A549 treated with CORT108297 at 1 μM for 4 hours (cell line): ENCODE measurements at places on chromosomes 11 and 22. TPM values are rescaled to one million over a fixed set of nuclear protein-coding genes. Genes with fewer than 3 reads are reported as not detected.

The TEAD1 gene
- 43.8 to 73.7 TPM (median 62.9 TPM) in 5 replicates for total RNA-seq

The PACSIN3 gene
- 26.1 to 35.8 TPM (median 31.9 TPM) in 5 replicates for total RNA-seq

The RBMXL2 gene
- not detected in 5 replicates for total RNA-seq

The CENPM gene
- total RNA-seq, result 26.5 to 45.1 TPM (median 39.3 TPM) in 5 replicates

The HYOU1 gene
- 40.0 to 49.6 TPM (median 48.0 TPM) in 5 replicates for total RNA-seq

The PNPLA5 gene
- total RNA-seq, result 0.03 to 0.07 TPM in 2 of 5 replicates, not detected in the others

The FAM83F gene
- under 0.01 TPM in 1 of 5 replicates, not detected in the others for total RNA-seq

The PLA2G3 gene
- total RNA-seq, result not detected in 5 replicates

The C11orf16 gene
- total RNA-seq, result not detected in 5 replicates

The TIMP3 gene
- total RNA-seq, result 1.5 to 2.7 TPM (median 1.9 TPM) in 5 replicates

The APLNR gene
- 0.05 to 0.07 TPM (median 0.06 TPM) in 5 replicates for total RNA-seq

The MED15 gene
- total RNA-seq, result 43.4 to 58.7 TPM (median 55.0 TPM) in 5 replicates

The NTM gene
- not detected in 5 replicates for total RNA-seq

The HMOX1 gene
- 537 to 845 TPM (median 616 TPM) in 5 replicates for total RNA-seq

The RASL10A gene
- 0.21 to 0.61 TPM (median 0.37 TPM) in 4 of 5 replicates, not detected in the other for total RNA-seq

The OR6A2 gene
- total RNA-seq, result not detected in 5 replicates

The SCARF2 gene
- 0.58 to 1.4 TPM (median 0.95 TPM) in 5 replicates for total RNA-seq

The OR51E2 gene
- total RNA-seq, result not detected in 5 replicates

The SLC17A6 gene
- total RNA-seq, result not detected in 5 replicates

The MYO18B gene
- total RNA-seq, result 0.01 to 0.08 TPM (median 0.03 TPM) in 4 of 5 replicates, not detected in the other

The RCOR2 gene
- total RNA-seq, result 0.87 to 1.3 TPM (median 1.1 TPM) in 5 replicates

The BIK gene
- total RNA-seq, result 1.1 to 1.7 TPM (median 1.2 TPM) in 5 replicates

The OR2AG2 gene
- total RNA-seq, result 0.05 TPM in 2 of 5 replicates, not detected in the others

The CDON gene
- 2.0 to 3.2 TPM (median 2.3 TPM) in 5 replicates for total RNA-seq

The EMID1 gene
- 0.16 to 0.65 TPM (median 0.33 TPM) in 5 replicates for total RNA-seq

The CARD16 gene
- 0.23 to 0.37 TPM in 2 of 5 replicates, not detected in the others for total RNA-seq

The C11orf97 gene
- total RNA-seq, result not detected in 5 replicates

The MMP26 gene
- total RNA-seq, result 0.14 TPM in 1 of 5 replicates, not detected in the others

The CADM1 gene
- 16.1 to 26.0 TPM (median 22.8 TPM) in 5 replicates for total RNA-seq

The SOX10 gene
- total RNA-seq, result not detected in 5 replicates

The USH1C gene
- total RNA-seq, result 0.59 to 1.5 TPM (median 1.0 TPM) in 5 replicates

The BRSK2 gene
- total RNA-seq, result 5.4 to 8.3 TPM (median 6.9 TPM) in 5 replicates

The OR51B6 gene
- not detected in 5 replicates for total RNA-seq

The C11orf86 gene
- 38.8 to 74.1 TPM (median 60.3 TPM) in 5 replicates for total RNA-seq

The PANX3 gene
- total RNA-seq, result not detected in 5 replicates

The OR8A1 gene
- total RNA-seq, result not detected in 5 replicates

The STARD10 gene
- total RNA-seq, result 15.0 to 21.0 TPM (median 19.1 TPM) in 5 replicates

The GLYATL1B gene
- not detected in 5 replicates for total RNA-seq

The CRYBB3 gene
- total RNA-seq, result 0.22 TPM in 1 of 5 replicates, not detected in the others

The TTC9C gene
- 28.7 to 36.6 TPM (median 32.6 TPM) in 5 replicates for total RNA-seq

The OR52J3 gene
- not detected in 5 replicates for total RNA-seq

The MS4A5 gene
- total RNA-seq, result not detected in 5 replicates

The SYCE3 gene
- 0.23 to 0.34 TPM (median 0.30 TPM) in 3 of 5 replicates, not detected in the others for total RNA-seq

The LIF gene
- total RNA-seq, result 25.0 to 39.1 TPM (median 37.2 TPM) in 5 replicates

The WNT11 gene
- 0.83 to 1.6 TPM (median 1.2 TPM) in 5 replicates for total RNA-seq

The FBXO3 gene
- 23.4 to 31.9 TPM (median 26.0 TPM) in 5 replicates for total RNA-seq

The OR52I1 gene
- not detected in 5 replicates for total RNA-seq

The MRGPRX4 gene
- not detected in 5 replicates for total RNA-seq

The APOBEC3B gene
- total RNA-seq, result 27.4 to 32.1 TPM (median 30.0 TPM) in 5 replicates

The OR5B21 gene
- total RNA-seq, result not detected in 5 replicates

The LGR4 gene
- 31.6 to 41.7 TPM (median 38.2 TPM) in 5 replicates for total RNA-seq

The ADAMTS15 gene
- 7.4 to 11.8 TPM (median 9.6 TPM) in 5 replicates for total RNA-seq
